ENCODE measurements at places on chromosomes 13 and 19.
A peak's percentile ranks its signal among the peaks of the same experiment; 100 is the strongest.

DNA sequence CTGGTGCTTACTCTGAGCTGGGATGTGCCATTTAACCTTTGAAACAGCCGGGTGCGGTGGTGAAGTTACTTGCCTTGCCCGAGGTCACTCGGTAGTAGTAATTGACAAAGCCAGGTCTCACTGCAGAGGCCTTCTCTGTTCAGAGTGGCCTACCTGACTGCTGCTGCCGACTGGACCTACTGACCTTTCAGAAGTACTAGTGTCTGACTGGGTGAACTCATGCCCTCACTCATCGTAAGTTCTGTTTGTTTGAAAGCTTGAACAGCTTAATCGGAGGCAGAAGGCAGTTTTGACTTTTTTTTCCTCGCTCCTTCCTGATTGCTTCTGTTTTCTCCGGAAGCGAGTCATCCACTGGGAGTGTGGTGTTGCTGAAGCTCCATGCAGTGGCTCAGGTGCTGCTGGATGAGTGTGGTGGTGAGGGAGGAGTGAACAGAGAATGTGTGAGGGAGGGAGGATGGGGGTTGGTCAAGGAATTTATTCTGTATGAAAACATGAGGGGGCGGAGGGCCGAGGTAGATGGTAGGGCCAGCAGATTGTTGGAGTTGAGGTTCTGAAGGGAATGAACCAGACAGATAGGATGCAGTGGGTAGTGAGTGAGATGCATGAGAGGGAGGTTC lies 2.7 kb downstream of the SPINT2 start:
- DNase-seq: no peak

DNA sequence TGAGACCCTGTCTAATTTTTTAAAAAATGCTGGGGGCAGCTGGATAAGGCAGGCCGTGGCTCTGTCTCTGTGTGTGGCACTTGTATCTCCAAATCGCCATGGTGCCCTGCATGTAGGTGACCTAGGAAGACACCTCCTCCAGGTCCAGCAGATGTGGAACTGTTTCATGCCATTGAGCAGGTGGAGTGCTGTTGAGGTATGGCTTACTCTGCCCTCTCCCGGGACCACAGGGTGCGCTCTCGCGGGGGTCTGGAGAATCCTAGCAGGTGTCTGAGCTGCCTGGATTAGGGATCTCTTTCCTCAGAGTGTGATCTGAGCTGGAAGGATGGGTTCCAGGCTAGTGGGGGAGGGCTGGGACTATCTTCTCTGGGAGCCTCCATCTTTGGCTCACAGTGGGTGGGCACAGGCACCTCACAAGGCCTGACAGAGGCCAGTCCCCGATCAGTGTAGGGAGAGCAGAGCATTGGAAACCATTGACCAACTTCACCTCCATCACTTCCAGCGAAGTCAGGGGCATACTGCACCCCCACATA lies 67.7 kb upstream of the TM9SF2 start:
- DNase-seq: no peak

- DNase-seq: no peak
Observed at GRCh38 chr13:44474122-44474910, 100.7 kb downstream of the SERP2 start.

GRCh38 chr13:94860981-94861407 lies 148.6 kb upstream of the SOX21 start:
- DNase-seq: no peak

GRCh38 chr13:45732916-45733315 lies 30.8 kb downstream of the CBY2 start:
- DNase-seq: no peak

- peak; percentile 24 for DNase-seq
Observed at GRCh38 chr19:532561-533363, 1.2 kb downstream of the CDC34 start.

DNA sequence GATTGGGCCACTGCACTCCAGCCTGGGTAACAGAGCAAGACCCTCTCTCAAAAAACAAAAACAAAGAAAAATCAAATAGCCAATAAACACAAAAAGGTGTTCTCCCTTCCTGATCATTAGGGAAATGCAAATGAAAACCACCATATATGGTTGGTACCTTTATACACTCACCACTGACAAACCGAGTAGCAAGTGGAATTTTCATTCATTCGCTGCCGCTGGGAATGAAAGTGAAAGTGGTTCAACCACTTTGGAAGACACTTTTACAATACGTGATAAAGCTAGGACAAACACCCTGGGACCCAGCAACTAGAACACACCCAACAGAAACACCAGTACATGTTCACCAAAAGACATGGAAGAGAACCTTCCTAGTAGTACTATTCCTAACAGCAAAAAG lies 21.0 kb downstream of the GRIK5 start:
- no peak for DNase-seq

DNA sequence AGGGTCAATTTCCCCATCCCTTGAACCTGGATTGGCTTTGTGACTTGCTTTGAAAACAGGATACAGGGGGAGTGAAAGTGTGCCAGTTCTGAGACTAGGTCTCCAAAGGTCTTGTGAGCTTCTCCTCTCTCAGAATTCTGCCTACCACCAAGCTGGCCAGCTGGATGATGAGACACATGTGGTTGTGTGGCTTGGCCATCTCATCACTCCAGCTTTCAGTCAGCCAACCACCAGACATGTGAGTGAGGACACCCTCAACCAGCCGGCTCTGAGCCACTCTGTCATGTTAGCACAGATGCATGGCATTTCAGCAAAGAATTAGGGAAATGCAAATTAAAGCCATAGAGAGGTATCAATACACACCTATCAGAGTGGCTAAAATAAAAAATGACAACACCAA lies 29.5 kb downstream of the ENOX1 start:
- no peak for DNase-seq

DNA sequence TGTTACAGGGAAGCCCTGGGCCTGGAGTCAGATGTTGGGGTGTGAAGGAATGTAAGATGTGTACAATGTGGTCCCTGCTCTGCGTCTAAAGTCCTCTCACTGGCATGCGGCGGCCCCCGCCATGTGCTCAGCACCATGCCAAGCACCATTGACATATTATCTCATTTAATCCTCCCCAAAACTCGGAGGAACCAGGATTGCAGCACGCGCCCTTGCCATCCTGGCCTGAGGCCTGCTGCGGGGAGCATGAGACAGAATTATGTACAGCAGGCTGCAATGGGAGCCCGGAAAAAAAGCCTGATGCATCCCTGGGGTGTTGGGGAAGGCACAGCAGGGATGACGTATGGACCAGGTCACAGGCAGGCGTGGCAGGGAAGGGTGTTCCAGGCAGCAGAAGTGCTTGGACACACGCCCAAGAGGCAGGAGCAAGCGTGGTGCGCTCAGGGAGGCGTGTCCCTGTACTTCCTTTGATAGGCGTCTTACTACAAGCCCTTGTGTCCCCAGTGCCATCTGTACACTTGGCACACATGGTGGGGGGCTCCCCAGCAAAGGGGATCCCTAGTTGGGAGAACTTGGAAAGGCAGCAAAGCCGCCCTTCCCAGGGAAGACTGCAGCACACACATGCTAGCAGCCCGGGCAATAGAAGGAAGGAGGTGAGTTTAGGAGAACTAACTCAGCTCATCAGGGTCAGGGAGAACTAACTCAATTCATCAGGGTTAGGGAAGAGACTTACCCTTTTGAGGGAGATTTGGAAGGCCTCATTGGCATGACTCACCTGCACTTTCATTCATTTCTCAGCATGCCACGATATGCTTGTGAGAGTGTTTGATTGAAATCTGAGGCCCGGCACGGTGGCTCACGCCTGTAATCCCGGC lies 3.4 kb downstream of the EVI5L start:
- DNase-seq: no peak

GRCh38 chr13:111944171-111944583 lies 122.8 kb upstream of the SOX1 start:
- no peak for DNase-seq

GRCh38 chr13:65913173-65913572 lies 1317.0 kb downstream of the PCDH9 start:
- no peak for DNase-seq

- no peak for DNase-seq
Observed at GRCh38 chr19:4635754-4636116, 3.6 kb upstream of the TNFAIP8L1 start.

DNA sequence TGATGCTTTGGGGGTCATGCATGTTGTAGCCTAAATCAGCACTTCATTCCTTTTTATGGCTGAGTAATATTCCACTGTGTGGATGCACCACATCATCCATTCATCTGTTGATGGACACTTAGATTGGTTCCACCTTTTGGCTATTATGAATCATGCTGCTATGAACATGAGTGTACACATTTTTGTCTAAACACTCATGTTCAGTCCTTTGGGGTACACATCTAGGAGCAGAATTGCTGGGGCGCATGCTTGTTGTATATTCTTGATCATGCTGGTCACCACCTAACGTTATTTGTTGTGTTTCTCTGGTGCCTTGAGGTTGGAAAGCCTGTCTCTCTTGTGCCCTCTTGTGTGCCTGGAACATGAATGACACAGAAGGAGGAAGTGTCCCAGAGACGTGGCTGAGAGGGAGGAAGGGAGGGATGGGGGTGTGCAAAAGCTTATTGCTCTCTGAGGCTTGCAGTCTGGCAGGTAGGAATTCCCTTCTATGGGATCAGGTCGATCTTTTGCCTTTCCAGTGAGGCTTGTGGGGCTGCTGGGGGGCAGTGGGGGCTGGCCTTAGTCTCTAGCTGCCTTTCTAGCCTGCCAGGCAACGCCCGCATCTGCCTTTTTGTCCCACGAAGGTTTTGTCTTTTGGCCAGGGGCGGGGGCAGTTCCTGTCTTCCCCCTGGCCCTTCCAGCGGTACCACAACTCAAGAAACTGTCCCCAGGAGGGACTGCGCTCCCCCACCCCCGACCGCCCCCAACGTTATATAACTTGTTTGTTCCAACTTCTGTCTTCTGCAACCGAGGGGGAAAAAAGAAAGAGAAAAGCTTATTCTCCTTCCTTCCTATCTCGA lies 7.6 kb downstream of the KLHL26 start:
- no peak for DNase-seq

DNA sequence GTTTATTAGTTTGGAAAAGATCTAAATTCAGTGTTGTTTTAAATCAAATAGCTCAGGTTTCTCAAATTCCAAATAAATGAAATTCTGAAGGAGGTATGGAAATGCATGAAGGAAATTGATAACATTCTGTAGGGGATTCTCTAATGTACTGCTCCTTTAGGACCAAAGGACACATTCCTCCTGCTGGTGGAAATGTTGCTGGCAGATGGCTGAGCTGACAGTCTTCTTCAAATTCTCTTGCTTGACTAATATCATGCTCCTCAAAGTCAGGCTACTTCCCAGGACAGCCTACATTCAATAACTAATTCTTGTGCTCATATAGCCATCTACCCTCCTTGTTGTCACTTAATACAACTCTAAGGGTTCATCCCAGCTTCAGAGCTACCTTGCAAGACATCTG lies 1118.5 kb downstream of the PCDH9 start:
- no peak for DNase-seq

- no peak for DNase-seq
Observed at GRCh38 chr13:51549593-51549992, 34.7 kb upstream of the WDFY2 start.

GRCh38 chr13:41216160-41216559 lies 21.8 kb upstream of the KBTBD7 start:
- no peak for DNase-seq

DNA sequence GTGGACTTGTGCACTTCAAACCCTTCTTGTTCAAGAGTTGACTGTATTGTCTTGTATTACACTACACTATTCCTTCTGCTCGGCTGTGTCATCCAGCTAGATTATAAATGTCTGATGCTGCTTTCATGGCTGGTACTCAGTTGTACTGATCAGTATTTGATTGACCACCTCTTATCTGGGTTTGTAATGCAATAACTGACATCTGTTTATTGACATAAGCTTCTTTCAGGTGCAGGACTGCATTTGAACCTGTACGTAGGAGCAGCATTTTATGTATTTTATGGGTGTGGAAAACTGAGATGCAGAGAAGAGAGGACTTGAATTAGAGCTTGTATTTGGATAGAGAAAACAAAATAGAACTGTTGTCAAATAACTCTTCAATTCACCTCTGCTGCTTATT lies 309.2 kb downstream of the FGF9 start:
- DNase-seq: no peak

DNA sequence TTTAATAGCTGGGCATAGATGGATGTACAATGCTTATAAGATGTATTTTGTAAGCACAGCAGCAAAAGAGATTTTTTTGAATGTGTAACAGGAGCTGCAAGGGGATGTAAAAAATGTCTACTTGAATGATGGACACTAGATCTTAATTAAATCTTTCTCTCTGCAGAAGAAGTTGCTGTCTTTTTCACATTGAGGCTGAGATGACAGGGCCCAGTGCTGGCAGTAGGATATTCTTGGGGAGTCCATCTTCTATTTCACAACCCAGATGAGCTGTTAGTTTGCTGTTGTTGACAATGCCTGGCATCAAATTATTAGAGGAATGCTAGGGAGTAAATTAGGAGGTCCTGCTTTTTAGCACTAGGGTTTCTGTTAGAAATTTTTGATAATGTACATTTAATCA lies 698.7 kb downstream of the SLITRK5 start:
- no peak for DNase-seq

GRCh38 chr13:35917252-35917941 lies 213.8 kb downstream of the DCLK1 start:
- DNase-seq: no peak

- DNase-seq: no peak
Observed at GRCh38 chr19:49613374-49613773, 22.4 kb downstream of the PRR12 start.

GRCh38 chr19:6138066-6138465 lies 2.6 kb downstream of the ACSBG2 start:
- DNase-seq: no peak

DNA sequence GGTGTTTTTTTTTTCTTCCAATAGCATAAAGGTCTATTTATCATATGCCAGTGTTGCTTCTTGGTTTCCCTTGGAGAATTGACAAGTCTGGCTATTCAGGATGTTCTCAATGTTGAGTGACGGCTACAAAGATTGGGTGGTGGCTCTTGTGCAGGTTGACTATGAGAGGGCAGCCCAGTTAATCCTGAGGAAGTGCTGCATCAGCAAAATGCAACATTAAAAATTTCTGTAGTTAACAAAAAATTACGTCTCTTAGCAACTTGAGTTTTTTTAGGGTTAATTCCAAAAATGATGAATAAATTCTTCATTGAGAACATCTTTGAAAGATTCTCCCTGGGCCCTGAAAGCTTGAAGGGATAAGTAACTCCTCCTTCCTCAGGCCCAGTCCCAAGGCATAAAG lies 147.1 kb downstream of the B3GLCT start:
- DNase-seq: no peak

DNA sequence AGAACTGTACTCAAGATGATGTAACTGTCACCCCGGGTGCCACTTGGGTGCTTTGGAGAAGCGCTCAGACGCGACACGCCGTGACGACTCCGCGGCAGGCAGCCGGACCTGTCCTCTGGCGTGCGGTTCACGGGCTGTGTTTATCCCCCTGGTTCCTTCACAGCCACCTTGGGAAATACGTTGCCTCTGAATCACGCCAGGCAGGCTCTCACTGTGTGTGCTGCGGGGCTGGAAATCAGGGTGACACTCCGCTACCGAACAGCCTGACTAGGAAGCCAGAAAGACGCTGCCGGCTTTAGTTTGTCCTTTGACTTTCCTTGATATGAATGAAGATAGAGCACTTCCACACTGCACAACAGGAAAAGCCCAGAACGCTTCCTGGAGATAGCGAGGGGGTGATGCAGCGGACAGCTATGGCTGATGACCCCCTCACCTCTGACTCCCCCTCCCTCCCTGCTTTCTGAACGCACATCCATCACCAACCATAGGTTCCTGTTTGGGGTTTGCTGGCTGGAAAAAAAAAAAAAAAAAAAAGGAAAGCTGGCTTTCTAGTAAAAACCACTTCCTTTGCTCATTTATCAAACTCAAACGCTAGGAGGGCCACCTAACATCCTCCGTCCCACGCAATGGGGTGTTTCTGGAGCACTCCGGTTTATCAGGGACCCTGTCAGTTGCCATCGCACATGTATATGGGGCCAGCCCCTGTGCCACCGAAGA lies 3.7 kb upstream of the GP6 start:
- DNase-seq: no peak

Measured in activated CD4-positive, alpha-beta T cell treated with anti-CD3 and anti-CD28 coated beads for 24 hours (primary cell).